Renal cortical epithelial cell (primary cell): ENCODE measurements at places on chromosomes 6 and 20. TPM values are rescaled to one million over a fixed set of nuclear protein-coding genes. Genes with fewer than 3 reads are reported as not detected.

DNA sequence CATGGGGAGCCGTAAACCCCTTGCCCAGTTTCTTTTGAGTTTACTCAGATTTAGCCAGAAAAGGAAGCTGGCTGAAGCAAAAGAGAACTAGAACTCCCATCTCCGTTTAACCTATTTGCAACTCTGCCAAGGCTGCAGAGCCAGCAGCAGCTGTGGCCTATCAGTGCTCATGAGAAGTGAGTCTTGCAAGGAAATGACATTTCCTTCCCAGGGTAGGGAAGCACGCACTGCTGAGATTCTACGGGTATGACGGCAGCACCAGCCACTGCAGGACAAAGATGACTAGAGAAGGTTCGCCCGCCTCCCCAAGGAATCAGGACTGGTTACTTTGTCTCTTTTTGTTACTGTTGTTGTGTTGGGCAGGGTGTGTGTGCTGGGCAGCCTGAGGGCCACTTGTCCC lies 47.6 kb downstream of the PPP1R3G start:
- DNase-seq, result no peak

- peak; percentile 6 for DNase-seq
These were observed 634 bp downstream of the ITPA start for GRCh38 chr20:3209946-3210317.

Gene MMUT
- 15.6 and 24.8 TPM in 2 replicates for total RNA-seq

DNA sequence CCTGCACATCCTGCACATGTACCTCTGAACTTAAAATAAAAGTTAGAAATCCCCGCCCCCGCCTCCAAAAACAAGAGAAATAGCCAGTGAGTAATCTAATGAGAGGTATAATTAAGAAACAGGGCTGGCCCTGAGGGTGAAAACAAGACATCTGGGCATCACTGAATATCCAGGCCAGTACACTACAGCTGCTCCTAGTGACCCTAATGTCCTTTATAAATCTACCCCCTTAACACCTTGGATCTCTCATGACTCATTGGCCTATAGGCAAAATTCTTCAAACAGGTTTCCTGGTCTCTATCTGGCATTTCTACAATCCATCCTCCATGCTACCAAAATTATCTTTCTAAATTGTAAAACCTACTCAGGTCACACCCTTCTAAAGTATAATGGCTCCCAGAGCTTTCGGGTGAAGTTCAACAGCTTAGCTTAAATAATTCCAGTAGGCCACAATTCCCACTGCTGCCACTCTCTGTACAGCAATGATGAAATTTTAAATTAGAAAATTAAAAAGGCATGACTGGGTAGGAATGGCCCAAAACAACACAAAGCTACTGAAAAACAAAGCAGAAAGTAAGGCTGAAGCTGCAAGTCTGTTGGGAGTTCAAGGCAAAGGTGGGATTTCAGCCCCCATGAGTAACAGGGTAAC lies 260.9 kb downstream of the GMDS start:
- DNase-seq, result no peak

Gene RIPPLY2
- not detected in 2 replicates for total RNA-seq

Gene SAPCD1
- total RNA-seq, result 0.50 and 0.69 TPM in 2 replicates

Gene MCHR2
- total RNA-seq, result not detected in 2 replicates

Gene TXNDC5
- 301 and 340 TPM in 2 replicates for total RNA-seq

- DNase-seq, result no peak
These were observed 102.7 kb upstream of the CARMIL1 start for GRCh38 chr6:25176466-25176865.

Gene COX4I2
- not detected in 2 replicates for total RNA-seq

Gene CRIP3
- total RNA-seq, result 0.25 TPM in 1 of 2 replicates, not detected in the other

GRCh38 chr20:45450097-45450818 lies 19.3 kb upstream of the WFDC2 start:
- peak; percentile 80 for DNase-seq

Gene GPX5
- total RNA-seq, result not detected in 2 replicates

Gene SOX18
- 0.05 and 0.17 TPM in 2 replicates for total RNA-seq

GRCh38 chr6:35192301-35192860 lies 21.4 kb upstream of the SCUBE3 start:
- DNase-seq, result no peak

GRCh38 chr6:159217595-159218275 lies 48.5 kb downstream of the FNDC1 start:
- peak; percentile 17 for DNase-seq

DNA sequence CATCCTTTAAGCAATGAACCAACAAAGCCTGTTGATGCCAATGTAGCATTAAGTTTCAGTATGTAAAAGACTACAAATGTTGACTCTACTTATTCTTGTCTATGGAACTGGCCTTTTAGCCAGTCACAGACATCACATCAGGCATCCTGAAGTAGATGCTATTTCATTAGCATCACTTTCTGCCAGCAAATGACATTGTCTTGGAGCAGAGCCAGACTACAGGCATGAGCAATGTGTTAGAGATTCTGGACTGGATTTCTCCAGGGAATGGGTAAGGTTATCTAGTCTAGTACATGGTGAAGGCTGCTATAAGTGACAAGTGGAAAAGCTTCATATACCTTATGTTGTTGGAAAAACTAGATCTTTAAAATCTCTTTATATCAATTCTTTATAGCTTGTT lies 142.9 kb downstream of the ADGRB3 start:
- DNase-seq, result peak; percentile 18

Gene CLPSL2
- not detected in 2 replicates for total RNA-seq

DNA sequence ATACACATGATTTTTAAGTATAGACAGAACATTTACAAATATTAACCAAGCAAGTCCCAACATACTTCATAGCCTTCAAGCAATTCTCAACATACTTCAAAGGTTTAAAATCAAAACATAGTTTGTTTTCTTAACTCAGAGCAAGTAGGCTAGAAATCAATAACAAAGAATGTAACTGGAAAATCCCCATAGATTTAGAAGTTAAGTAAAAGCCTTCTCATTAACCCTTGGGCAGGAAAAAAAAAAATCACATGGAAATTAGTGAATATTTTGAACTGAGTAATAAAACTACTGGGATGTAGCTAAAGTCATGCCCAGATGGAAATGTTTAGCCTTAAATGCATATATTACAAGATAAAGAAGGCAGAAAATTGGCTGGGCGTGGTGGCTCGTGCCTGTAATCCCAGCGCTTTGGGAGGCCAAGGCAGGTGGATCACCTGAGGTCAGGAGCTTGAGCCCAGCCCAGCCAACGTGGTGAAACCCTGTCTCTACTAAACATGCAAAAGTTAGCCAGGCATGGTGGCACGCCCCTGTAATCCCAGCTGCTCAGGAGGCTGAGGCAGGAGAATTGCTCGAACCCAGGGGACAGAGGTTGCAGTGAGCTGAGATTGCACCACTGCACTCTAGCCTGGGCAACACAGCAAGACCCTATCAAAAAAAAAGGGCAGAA lies 316.1 kb downstream of the TAF4 start:
- DNase-seq, result peak; percentile 88

DNA sequence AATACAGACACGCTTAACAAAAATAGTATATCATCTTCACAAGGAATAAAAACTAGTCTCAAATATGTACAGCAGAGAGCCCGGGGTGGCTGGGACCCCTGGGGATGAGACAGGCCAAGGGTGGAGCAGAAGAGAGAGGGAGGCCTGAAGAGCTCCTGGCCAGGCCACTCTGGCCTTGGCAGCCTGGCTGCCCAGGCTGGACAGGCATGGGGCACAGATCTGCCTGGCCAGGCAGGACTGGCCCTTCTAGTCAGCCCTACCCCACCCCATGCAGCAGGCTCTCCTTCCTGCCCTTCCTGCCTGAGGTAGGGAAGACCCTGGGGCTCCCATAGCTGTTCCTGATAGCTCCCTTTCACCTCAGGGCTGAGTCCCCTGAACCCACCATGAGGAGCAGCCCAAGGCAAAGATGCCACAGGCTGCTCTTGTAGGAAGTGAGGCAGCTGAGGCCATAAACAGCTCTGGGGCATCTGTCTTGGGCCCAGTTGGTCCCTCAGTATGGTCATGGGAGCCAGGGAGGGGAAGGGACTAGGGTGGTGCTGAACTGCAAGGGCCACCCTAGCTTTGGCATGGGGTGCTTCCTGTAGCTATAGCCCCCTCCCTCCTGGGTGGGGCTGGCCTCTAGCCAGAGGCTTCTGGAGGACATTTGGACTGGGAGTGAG lies 27.1 kb downstream of the COX4I2 start:
- DNase-seq, result no peak

DNA sequence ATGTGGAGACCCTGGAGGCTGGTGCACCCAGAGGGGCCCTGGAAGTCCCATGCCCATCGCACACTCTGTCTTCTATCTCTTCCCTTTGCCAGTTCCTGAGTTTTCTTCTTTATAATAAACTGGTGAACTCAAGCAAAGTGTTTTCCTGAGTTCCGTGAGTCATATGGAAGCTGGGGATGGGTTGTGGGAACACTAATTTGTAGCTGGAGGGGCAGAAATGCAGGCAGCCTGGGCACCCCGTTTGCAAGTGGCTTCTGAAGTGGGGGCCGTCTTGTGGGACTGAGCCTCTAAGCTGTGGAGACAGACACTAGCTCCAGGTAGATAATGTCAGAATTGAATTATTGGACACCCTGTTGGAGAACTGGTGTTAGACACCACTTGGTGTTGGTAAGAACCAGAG lies 3.2 kb upstream of the PPP1R3G start:
- DNase-seq, result peak; percentile 52

DNA sequence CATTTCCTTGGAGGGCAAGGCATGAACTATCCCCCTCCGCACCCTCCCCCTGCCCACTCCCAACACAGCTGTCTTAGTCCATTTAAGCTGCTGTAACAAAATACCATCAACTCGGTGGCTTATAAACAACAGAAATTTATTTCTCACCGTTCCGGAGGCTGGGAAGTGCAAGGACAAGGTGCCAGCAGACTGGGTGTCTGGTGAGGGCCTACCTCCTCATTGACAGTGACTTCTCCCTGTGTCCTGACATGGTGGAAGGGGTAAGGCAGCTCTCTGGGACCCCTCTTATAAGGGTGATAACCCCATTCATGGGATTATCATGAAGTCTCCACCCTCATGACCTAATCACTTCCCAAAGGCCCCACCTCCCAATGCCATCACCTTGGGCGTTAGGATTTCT lies 114.3 kb upstream of the MAFB start:
- DNase-seq, result no peak

DNA sequence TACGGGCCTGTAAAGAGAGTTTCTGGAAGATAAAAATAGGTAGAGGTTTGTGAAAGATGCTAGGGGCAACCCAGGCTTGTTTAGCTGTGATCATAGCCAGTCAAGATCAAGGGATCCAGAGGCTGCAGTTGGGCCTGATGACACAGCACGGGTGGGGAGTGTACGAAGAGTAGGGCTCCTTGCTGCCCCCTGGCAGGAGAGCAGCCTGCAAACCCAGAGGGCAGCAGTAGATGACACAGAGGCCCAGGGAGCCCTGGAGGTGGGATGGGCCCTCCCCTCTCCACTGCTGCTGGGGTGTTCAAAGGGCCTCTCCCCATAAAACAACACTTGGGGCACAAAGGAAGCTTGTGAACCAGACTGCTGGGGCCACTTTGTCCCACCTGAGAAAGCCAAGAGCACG lies 47.2 kb downstream of the VEGFA start:
- DNase-seq, result no peak
